NCI-H2171 (cell line): ENCODE measurements at places on chromosomes 7 and 10.

DNA sequence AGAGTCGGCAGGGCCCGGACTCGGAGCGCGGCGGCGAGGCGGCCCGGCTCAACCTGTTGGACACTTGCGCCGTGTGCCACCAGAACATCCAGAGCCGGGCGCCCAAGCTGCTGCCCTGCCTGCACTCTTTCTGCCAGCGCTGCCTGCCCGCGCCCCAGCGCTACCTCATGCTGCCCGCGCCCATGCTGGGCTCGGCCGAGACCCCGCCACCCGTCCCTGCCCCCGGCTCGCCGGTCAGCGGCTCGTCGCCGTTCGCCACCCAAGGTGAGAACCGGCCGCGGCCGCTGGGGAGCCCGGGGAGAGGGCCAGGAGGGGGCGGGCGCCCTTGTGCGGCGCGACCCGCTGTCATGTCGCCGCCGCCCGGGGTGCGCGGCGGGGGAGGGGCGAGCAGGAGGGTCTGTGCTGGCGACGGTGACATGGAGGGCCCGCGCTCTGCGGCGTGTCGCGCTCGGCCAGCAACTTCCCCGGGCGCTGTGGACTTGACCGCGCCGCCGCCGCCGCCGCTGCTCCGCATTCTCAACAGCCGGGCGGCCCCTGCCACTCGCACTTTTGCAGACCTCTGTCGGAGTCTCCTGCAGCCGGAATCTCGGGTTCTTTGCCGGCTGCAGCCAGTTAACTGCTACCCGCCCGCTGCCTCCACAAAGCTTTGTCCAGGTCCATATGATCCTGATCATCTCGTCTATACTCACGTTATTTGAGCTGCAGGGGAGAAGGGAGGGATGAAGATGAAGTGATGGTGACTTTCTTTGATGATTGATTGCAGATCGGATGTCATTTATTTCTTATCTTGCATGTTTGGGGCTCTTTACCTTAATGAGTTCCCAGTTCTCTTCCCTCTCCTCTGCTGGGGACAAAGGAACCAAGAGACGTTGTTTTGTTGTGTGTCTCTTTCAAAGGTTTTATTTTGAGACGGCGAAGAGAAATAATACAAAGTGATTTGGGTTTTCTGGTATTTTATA, 869 bp downstream of the TRIM24 start:
- peak; percentile 55 for DNase-seq

DNA sequence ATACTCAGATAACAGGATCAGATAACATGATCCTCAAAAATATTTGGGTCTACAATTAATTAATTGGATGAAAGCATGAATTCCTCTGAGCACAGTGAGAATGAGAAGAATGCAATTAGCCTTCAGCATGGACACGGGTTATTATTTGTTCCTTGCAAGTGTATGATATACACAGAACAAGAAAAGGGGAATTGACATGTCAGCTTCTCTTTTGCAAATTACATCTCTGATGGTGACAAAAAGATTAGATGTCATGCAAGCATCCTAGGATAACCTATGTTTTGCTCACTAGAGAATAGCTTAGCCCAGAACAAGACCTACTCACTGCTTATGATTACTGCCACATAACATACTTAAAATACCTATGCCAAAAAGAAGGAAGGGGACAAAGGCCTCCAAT, 120.3 kb downstream of the ABLIM1 start:
- DNase-seq, result no peak

DNA sequence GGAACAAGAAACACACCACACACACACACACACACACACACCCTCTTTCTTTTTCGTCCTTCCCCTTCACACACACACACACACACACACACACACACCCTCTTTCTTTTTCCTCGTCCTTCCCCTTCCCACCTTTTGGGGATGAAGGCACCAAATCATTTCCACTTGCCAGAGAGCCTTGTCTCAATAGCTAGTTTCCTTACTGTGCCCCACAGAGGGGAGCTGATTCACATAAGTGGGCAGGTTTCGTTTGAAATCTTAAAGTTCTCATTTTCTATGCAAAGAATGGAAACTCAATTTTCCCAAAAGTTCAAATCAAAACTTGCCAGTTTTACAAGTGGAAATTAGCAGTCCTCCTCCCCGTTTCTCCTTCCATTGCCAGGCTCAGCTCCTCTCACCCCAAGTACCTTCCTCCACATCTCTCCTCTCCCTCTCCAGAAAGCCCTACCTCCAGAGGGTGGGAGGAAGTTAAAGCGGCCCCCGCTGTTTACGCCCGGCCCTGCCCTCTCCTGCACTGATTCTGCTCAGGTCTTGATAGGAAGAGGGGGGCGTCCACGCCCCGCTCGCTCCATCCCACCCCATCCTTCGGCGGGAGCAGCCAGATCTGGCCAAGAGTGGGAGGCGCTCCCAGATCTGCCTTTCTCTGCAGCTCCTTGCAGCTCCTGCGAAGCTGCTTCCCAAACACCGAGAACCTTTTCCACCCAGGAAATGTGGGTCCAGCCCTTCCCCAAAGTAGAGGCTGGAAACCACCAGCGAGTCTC, 1.3 kb downstream of the CTTNBP2 start:
- DNase-seq, result no peak

- no peak for DNase-seq
These were observed 29.4 kb downstream of the RABGEF1 start for GRCh38 chr7:66769833-66770512.

- no peak for DNase-seq
These were observed 56.6 kb upstream of the PDE1C start for GRCh38 chr7:32126843-32127242.

GRCh38 chr10:6748981-6749635, 169.0 kb upstream of the PRKCQ start:
- no peak for DNase-seq

DNA sequence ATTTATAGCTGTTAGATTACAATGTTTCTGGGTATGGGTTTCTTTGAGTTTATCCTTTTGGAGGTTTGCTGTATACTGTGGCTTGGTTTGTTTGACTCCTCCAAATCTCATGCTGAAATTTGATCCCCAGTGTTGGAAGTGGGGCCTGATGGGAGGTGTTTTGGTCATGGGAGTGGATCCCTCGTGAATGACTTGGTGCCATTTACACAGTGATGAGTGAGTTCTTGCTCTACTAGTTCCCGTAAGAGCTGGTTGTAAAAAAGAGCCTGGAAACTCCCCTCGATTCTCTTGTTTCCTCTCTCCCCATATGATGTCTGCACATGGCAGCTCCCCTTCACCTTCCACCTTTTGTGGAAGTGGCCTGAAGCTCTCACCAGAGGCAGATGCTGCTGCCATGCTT, 324.1 kb downstream of the C7orf25 start:
- no peak for DNase-seq

- DNase-seq, result no peak
These were observed 24.0 kb upstream of the KMT2C start for GRCh38 chr7:152459724-152460251.

DNA sequence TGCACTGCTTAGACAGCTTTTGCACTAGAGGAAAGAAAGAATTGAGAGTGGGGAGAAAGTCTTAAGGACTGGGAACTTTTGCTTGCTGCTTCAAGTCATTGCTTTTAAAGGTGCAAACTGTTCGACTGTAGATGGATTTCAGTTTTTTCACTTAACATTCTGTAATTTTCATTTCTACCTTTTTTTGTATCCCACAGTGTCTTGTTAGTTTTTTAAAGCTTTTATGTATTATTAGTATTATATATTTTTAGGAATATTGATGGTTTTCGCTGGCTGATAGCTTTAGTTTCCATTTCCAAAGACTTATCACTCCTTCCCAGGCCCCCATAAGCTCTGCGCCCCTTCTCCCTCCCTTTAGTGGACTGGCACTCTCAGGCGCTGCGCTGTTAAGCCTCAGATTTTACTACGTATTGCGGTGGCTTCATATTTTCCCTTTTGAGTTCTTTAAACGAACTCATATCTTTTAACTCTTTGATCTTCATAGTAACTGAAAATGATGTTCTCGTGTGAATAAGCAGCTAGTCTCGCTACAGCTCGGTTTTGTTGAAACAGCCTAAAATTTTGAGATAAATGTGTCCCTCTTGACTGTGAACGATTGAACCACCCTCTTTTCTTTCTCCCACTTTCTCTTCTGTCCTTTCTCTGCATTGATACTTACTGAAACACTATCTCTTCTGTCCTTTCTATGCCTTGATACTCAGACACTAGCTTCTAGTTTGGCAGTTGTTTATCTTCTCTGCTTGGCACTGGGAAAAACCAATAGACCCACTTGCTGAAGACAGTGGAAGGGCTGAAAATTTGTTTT, 2.5 kb upstream of the ETV1 start:
- no peak for DNase-seq
